Endothelial cell (in vitro differentiated cells): ENCODE measurements at places on chromosomes 2 and 18. TPM values are rescaled to one million over a fixed set of nuclear protein-coding genes. Genes with fewer than 3 reads are reported as not detected.

Gene MAPK4
- total RNA-seq: 0.21 TPM

DNA sequence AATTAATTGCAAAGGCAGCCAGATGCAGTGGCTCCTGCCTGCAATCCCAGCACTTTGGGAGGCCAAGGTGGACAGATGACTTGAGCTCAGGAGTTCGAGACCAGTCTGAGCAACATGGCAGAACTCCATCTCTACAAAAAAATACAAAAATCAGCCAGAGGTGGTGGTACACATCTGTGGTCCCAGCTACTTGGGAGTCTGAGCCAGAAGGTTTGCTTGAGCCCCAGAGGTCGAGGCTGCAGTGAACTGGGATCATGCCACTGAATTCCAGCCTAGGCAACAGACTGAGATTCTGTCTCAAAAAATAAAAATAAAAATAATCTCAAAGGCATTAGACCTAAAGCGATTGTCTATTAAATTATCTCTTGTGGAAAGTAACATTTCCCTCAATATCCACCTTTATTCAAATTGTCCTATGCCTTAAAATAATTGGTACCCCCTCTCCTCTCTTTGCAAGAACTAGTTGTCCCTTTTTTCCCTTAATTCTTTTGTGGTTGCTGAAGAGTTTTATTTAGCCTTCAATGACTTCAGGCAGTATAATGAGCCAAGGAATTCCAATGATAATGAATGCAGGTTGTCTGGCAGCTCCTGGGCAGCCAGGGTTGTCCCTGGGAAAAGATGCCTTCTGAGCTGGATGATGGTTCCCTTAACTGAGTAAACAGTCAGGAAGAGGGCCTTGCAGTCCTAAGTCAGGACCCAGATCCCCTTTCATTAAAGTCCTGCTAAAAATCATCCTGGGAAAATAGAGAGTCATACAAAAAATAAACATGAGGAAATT lies 32.2 kb downstream of the GPR75 start:
- no peak for DNase-seq

DNA sequence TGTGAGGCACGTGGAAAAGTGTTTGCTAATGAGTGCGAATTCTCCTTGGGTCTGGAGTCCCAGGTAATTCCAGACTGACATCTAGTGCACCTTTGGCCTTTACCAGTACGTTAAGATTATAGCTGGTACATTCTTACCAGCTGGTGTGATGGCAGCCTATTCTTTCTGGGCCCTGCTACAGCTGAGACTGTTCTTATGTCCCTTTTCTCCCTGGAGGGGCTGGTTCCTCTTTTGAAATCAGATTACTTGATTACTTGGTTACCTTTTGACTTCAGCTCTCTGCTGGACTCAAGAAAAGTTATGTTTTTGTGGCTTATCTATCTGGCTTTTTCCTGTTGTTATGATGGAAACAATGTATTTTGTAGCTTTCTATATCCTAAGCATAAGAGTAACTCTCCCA lies 14.5 kb downstream of the CABYR start:
- DNase-seq: no peak

Gene KANSL1L
- total RNA-seq: 13.0 TPM

Gene HMSD
- total RNA-seq: not detected

Gene IL18RAP
- not detected for total RNA-seq

DNA sequence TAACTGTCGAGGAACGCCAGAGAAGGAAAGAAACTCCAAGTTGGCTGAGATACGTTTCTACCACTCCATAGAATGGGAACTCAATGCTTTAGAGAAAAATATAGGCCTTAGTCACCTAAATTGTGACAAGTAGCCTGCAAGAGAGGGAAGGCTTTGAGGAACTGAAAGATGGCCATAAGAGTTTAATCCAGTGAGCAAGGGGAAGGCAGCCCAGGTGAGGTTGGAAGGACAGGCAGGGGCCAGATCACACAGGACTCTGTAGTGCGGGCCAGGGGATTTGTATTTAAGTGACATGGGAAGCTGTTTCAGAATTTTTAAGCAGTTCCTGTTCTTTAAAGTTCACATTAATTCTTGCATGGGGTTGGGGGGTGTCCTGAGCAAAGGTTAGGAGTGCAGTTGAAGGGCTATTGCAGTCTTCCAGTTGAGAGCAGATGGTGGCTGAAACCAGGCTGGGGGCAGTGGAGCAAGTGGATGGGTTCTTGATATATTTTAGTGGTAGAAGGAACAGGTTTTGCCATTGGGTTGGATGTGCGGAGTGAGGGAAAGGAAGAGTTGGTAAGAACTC lies 138.9 kb upstream of the PELI1 start:
- DNase-seq: no peak

GRCh38 chr2:241354668-241355658 lies 1.1 kb upstream of the FARP2 start:
- DNase-seq: peak; percentile 59

Gene SMARCAL1
- 39.1 TPM for total RNA-seq

DNA sequence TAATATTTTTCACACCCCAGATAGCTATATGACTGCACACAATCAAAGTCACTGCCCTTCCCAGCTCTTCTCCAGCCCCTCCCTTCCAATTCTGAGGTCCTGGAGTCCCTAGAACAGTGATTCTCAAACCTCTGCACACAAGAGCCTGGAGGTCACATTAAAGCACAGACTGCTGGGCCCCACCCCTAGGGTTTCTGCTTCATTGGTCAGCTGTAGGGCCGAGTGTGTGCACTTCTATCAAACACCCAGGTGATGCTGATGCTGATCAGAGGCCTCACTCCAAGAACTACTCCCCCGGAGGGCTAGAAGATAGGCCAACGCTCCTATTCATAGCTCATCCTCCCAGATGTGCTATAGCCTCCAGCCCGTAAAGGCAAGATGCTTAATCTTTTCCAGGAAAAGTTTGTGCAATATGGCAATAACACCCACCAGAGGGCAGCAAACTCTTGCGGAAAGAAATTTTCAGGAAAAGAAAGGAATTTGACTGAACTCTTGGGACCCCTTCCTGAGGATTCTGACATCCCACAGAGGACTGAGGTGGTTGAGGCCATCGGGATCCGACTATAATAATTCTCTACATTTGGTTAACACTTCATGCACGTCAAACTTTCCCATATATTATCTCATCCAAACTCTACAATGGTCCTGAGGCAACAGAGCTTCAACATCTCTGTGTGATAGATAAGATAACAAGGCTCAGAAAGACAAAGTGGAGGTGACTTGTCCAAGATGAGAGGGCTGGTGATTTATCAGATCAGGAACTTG lies 194.2 kb upstream of the PKDCC start:
- peak; percentile 71 for DNase-seq

Gene DBI
- total RNA-seq: 180 TPM

Gene LAMA1
- 8.7 TPM for total RNA-seq

Gene PAX8
- total RNA-seq: 2.1 TPM

- DNase-seq: no peak
Measured at GRCh38 chr2:109214651-109215371, 85.8 kb downstream of the SH3RF3 start.

- no peak for DNase-seq
Measured at GRCh38 chr18:45805551-45805950, 19.9 kb upstream of the SIGLEC15 start.

DNA sequence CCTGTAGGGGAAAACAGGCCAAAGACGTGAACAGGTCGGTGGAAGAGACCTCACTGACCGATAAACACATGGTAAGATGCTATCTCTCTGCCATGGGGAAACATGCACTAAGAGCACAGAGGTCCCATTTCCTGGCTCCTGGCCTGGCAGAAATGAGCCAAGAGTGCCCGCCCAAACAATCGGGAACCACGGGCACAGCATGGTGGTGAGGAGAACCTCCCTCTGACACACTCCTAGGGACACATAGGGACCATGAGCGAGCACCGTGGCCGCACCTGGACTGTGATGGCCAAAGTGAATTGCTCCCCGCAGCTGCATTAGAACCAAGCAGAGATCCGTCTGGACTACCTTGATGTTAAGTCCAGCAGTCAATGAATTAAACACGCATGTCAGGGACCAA lies 11.1 kb downstream of the HS6ST1 start:
- no peak for DNase-seq

Gene GREB1
- total RNA-seq: 35.9 TPM

Gene CYRIA
- 32.4 TPM for total RNA-seq
